ENCODE measurements at places on chromosomes 3 and 15.

DNA sequence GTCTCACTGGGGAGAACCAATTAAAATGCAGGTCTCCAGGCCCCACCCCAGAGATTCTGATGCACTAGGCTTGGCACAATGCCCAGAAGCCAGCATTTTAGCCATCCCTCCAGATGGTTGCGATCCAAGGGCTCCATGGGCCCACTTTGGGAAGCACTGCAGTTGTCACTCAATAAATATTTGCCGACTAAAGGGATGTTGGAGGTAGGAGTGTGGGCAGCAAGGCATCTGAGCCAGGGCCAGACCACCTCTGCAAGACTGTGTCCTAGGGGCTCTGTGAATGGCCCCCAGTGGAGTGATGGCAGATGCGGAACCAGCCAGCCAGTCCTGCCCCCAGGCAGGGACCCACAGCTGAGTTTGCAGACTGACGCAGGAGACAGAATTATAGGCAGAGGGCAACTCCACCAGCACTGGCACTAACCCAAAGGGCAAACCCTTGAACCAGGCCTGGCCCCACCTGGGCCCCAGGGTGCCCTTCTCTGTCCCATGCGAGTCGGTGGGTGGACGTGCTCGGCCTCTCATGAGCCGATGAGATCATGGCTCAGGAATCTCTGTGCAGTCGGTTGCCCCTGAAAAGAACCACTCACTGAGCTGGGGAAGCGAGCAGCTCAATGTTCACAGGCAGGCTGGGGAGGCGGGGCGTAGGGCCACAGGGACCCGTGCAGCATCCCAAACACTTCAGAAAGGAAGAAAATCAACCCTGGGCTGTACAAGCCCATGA is 49.7 kb downstream of the SEMA5B start:
- no peak for DNase-seq

GRCh38 chr3:98763819-98764418 is 779 bp downstream of the ST3GAL6 start:
- DNase-seq, result no peak

- no peak for DNase-seq
Observed at GRCh38 chr3:148646126-148646665, 51.5 kb upstream of the AGTR1 start.

GRCh38 chr3:188432802-188433520 is 279.0 kb downstream of the LPP start:
- peak; percentile 43 for DNase-seq
